Ovary (tissue), 10 donors: ENCODE measurements at places on chromosomes 4 and X. TPM values are rescaled to one million over a fixed set of nuclear protein-coding genes. Genes with fewer than 3 reads are reported as not detected.
A peak's percentile ranks its signal among the peaks of the same experiment; 100 is the strongest.

DNA sequence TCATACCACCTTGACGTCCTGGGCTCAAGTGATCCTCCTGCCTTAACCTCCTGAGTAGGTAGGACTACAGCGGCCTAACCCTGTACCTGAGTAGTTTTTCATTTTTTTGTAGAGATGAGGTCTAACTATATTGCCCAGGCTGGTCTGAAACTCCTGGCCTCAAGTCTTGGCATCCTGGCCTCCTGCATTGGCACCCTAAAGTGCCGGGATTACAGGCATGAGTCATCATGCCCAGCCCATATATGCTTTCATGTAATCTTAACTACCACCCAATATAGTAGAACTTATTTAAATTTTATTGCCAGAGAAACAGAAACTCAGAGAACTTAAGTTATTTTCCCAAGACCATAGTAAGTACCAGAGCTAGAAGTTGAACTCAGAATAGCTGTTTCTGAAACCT is 27.1 kb downstream of the AFM start:
- no peaks in the 10 kb centered on the region for H3K36me3 ChIP-seq
- no peak overlapping the region for H3K4me3 ChIP-seq
- no peaks in the 10 kb centered on the region for H3K27me3 ChIP-seq
- no peaks in the 10 kb centered on the region for H3K4me1 ChIP-seq
- H3K27ac ChIP-seq, result no peak overlapping the region
- no peak for DNase-seq

DNA sequence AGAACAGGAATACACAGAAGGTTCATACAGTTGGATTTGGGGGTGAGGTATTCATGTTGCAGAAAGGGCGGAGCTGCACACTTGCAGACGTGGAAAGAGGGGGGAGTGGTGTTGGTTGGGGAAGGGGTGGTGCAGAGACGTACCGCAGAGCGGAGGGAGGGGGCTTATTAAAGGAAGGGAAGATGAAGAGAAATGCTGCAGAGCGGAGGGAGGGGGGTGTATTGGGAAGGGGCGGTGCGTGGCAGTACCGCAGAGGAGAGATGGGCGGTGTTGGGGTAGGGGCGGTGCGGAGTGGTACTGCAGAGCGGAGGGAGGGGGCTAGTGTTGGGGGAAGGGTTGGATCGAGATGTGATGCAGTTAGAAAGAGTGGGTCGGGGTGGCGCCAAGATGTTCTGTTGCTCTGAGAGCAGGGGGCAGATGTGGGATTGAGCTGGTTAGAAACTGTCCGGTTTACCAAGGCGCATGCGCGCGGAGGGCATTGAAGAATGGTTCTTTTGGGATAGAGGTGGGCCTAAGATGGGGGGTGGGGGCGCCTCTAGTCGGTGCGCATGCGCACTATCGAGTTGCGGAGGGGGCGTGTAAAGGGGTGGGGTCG is 900 bp downstream of the TRO start:
- no peaks in the 10 kb centered on the region for H3K27me3 ChIP-seq
- peak overlapping the region; percentile 38 for H3K4me3 ChIP-seq
- H3K27ac ChIP-seq, result peak overlapping the region; percentile 52
- H3K4me1 ChIP-seq, result no peaks in the 10 kb centered on the region

DNA sequence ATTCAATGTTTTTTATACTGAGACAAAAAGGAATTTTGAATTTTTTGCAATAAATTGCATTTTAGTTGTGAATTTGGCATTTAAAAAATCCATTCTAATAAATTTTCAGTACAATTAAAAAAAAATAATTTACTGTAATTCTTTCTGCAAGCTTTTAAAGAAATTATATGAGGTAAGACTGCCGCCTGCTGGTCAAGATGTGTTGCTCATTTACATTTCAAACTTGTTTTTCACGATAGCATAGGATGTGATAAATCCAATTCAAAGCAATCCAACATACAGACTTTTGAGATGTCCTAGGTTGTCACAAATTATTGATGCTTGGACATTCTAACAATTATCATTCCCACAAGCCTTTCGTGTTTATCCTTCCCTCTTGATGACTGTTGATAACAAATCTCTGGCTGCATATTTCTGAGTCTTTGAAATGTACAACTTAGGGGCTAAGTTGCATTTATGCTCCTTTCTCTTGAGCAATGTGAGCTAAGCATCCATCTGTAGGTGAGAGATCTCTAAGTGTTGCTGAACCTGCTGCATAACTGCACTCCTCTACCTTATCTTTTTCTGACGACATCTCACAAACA is 21.7 kb upstream of the MFAP3L start:
- H3K4me3 ChIP-seq, result no peak overlapping the region
- no peaks in the 10 kb centered on the region for H3K27me3 ChIP-seq
- no peaks in the 10 kb centered on the region for H3K36me3 ChIP-seq
- H3K4me1 ChIP-seq, result no peaks in the 10 kb centered on the region
- peak; percentile 35 for DNase-seq

DNA sequence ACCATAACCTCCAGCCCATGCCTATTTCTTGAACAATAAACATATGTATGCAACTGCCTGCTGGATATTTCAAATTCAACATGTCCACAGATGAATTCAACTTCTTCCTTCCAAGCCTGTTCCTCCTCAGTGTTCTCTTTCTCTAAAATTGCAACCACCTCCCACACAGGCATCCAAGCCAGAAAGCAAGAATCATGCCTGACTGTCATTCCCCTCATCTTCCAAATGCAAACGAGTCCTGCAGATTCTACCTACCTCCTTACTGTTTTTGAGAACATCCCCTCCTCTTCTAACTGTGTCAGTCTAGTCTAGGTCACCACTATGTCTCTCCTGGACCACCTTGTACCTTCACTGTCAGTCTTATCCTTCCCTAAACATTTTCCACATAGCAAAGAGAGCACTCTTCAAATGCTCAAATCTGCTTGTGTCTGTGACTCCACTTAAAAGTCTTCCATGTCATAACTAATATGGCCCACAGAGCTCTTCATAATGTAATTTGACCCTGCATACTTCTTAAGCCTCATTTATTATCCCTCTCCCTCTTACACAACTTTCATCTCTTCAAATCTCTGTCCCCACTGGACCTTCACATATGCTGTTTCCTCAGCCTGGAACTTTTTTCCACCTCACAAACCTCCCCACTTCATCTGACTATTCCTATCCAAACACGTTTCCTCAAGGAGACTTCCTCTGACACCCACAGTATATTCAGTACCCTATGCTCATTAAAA is 25.7 kb downstream of the MAPK10 start:
- no peaks in the 10 kb centered on the region for H3K36me3 ChIP-seq
- no peak overlapping the region for H3K4me3 ChIP-seq
- no peak overlapping the region for H3K27ac ChIP-seq
- DNase-seq, result no peak
- peaks cover 7% of the 10 kb centered on the region for H3K4me1 ChIP-seq

GRCh38 chr4:88411491-88412096 is 32.9 kb downstream of the HERC6 start:
- no peaks in the 10 kb centered on the region for H3K4me1 ChIP-seq
- no peak for DNase-seq
- H3K27me3 ChIP-seq, result no peaks in the 10 kb centered on the region
- no peaks in the 10 kb centered on the region for H3K36me3 ChIP-seq
- no peak overlapping the region for H3K27ac ChIP-seq
- no peak overlapping the region for H3K4me3 ChIP-seq

DNA sequence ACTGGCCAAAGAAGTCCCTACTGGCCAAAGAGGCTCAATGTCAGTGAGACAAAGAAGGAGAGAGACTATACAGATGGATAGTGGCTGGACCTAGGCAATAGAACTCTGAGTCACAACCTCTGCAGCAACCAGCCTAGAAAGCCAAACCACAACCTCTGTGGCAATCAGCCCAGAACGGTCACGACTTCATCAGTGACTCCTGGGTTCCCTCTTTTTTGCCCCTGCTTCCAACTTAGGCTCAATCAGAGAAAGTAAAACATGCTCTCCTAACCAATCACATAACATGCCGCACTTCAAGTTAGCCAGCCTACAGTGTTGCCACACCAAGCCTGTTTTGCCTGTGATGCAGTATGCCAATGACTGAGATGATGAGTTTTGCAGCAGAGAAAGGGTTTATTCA is 203.4 kb downstream of the ANAPC10 start:
- DNase-seq, result no peak
- H3K27ac ChIP-seq, result no peak overlapping the region
- H3K4me1 ChIP-seq, result no peaks in the 10 kb centered on the region
- H3K4me3 ChIP-seq, result no peak overlapping the region
- no peaks in the 10 kb centered on the region for H3K27me3 ChIP-seq

DNA sequence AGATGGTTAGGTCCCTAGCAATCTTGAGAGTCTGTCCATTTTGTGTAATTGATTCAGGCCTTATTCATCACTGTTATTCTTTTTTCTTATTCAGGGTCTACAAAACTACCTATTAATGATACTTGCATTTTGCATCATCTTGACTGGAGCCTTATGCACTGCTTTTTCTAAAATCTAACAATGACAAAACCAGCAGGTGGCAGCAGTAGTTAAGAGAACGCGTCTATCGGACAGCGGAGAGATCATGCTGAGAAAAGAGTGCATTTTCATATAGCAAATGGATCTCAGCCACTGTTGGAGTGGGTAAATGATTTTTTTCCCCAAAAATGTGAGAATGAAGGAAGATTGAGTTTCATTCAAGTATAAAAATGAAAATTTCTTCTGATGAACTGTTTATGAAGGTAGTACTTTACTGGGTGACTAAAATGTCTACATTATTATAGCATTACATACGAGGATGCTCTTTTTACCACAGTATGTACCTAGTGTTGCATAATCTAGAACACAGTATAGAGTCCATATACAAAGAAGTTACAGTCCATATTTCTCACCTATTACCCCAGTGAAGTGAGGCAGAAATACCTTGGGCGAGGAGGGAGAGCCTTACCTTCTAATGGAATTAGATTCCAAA is 43.2 kb downstream of the TMEM144 start:
- no peaks in the 10 kb centered on the region for H3K4me1 ChIP-seq
- H3K36me3 ChIP-seq, result no peaks in the 10 kb centered on the region
- no peak overlapping the region for H3K27ac ChIP-seq
- no peaks in the 10 kb centered on the region for H3K27me3 ChIP-seq
- DNase-seq, result peak; percentile 41

DNA sequence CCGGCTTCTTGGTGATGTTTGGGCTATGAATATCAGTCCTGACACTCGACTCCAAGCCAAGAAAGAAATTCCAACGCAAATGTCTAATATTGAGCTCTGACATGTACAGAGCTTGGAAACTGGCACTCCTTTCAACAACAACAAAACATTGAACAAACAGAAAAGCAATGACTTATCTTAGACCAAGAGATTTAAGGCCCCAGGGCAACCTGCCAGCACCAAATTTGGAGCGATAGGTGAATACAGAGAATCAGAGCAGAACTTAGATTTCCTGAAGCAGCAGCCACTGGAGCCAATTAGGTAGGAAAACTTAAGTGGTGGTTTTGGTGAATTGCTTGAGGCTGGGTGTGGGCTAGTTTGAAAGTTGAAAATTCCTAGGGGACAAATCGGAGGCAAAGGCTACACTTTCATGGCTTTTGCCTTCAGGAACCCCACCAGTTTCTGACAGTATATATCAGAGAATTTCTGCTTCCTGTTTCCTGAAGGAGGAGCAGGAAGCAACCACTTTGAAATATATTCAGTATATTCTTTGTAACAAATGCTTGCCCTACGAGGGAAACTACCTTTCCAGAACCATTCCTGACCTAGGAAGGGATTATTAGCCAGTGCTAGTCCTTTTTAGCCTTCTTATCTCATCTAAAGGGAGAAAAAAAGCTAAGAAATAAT is 10.1 kb upstream of the FMR1 start:
- H3K4me1 ChIP-seq, result no peaks in the 10 kb centered on the region
- H3K36me3 ChIP-seq, result no peaks in the 10 kb centered on the region
- H3K27me3 ChIP-seq, result no peaks in the 10 kb centered on the region
- no peak overlapping the region for H3K4me3 ChIP-seq
- no peak overlapping the region for H3K27ac ChIP-seq
- DNase-seq, result no peak

DNA sequence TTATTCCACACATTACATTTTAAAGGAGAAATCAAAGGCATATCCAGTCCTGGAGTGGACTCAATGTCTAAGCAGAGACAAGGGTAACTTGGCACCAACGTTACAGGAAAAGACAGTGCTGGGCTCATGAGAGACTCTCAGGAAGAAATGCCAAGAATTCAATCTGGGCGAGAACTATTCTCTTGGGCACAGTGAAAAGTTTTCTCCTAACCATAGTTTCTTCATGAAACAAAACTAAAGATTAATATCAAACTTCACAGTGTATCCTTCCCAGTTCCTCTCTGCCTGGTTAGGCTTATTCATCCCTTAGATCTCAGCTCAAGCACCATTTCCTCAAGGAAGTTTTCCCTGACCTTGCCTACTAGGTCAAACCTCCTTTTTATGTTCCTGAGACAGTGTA is 109.4 kb upstream of the TLL1 start:
- H3K27ac ChIP-seq, result no peak overlapping the region
- H3K4me1 ChIP-seq, result no peaks in the 10 kb centered on the region
- H3K36me3 ChIP-seq, result no peaks in the 10 kb centered on the region
- H3K27me3 ChIP-seq, result no peaks in the 10 kb centered on the region
- no peak overlapping the region for H3K4me3 ChIP-seq

GRCh38 chrX:19094654-19095053 is 27.6 kb downstream of the ADGRG2 start:
- no peaks in the 10 kb centered on the region for H3K36me3 ChIP-seq
- peaks cover 1% of the 10 kb centered on the region for H3K4me1 ChIP-seq
- no peak overlapping the region for H3K4me3 ChIP-seq
- DNase-seq, result peak; percentile 19
- H3K27ac ChIP-seq, result no peak overlapping the region

DNA sequence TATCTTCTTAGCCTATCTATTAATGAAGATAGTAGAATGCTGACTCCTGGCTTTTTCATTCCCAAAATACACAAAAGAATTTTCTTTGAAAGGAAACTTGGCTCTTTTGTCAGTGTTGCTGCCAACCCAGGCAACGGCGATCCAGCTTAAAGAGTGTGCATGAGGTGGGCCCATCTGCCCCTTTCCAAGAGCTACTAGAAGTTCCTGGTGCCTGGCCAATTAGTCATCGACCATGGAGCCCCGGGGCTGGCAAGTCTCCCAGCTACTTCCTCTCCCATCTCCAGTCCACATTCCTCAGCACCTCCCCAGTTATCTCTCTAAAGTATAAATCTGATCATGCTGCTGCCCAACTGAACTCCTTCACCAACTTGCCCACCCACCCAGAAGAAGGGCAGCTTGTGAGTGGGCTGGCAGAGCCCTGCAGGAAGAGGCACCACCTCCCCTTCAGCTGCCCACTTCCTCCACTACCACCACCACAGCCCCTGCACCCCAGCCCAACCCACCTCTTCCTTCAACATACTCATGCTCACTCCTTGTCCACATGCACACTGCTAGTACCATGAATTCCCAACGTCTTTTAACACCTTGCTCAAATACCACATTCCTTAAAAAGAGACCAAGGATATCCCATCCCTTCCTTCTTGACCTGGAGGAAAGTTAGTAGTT is 158.2 kb upstream of the MAP3K15 start:
- H3K27me3 ChIP-seq, result no peaks in the 10 kb centered on the region
- H3K27ac ChIP-seq, result no peak overlapping the region
- H3K4me1 ChIP-seq, result peaks cover 2% of the 10 kb centered on the region

GRCh38 chr4:29948451-29948850 is 771.7 kb upstream of the PCDH7 start:
- no peaks in the 10 kb centered on the region for H3K36me3 ChIP-seq
- H3K27me3 ChIP-seq, result no peaks in the 10 kb centered on the region
- no peak for DNase-seq
- H3K27ac ChIP-seq, result no peak overlapping the region
- H3K4me3 ChIP-seq, result no peak overlapping the region

The CRMP1 gene
- total RNA-seq, result 5.0 TPM

The SLC10A4 gene
- not detected for total RNA-seq

The PPP1R2C gene
- not detected for total RNA-seq
